ENCODE measurements at places on chromosomes 11 and 22.
A peak's percentile ranks its signal among the peaks of the same experiment; 100 is the strongest.

DNA sequence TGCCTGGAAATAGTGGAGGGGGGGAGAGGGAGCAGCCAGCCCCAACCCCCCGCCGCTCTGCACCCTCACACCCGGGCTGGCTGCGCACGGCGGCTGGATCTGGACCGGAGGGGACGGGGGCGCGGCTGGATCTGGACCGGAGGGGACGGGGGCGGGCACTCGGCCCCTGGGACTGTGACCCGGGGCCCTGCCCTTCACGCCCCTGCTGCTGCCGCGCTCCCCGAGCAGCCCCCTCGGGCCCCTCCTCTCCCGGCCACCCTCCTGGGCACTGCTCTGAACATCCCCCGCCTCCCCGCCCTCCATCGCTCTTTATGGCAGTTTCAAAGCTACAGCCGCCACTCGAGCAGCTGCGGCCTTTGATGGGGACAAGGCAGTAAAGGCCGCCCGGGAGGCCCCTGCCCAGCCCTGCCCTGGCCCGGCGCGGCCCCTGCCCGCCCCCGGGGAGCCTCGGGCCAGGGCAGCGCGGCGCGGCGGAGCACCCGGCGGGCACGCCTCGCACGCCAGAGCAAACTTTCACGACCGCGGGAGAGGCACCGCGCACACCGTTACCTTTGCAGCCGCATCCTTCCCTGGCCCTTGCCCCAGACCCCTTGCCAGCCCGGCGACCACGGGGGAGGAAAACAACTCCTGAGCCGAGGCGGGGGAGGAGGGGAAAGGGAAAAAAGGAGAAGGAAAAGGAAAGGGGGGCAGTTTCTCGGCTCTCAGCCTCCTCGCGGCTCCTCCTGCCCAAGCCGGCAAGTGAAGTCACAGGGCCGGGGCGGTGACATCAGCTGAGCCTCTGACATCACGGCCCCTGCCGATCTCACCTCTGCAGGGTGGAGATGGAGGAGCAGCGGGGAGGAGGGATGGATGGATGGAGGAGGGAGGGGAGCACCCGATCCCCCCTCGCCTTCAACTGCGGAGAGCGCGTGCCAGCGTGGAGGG lies 13.1 kb upstream of the TCF20 start:
- no peak for DNase-seq

DNA sequence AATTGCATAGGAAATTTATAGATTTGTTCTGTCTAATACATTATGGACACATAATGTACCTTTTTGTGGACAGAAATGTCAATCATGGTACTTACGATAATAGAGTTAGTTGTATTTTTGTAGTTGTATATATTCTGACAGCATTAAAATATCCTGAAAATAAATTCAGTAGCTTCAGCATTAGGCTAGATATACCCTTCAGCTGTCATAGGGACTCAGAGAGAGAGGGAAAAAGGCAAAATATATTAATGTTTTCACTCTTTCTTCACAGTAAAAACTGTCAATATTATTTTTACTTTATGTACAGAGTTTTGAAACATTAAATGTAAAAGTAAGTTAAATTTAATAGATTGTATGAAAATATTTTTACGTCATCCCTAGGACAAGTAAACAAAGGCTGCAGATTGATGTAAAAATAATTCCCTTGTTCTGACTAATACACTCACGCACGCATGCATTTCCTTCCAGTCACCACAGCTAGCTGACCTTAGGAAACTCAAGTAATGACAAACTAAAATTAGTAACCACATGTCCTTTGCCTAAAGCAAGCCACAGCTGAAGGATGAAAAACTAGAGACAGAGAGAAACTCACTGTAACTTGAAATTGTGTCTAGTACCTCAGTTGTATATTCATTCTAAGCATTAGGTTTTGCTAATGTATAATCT lies 104.7 kb upstream of the CARD18 start:
- peak; percentile 95 for DNase-seq

- no peak for DNase-seq
Observed at GRCh38 chr11:110056956-110057355, 36.2 kb upstream of the ZC3H12C start.

GRCh38 chr11:12810568-12810894 lies 136.3 kb downstream of the TEAD1 start:
- peak; percentile 21 for DNase-seq

GRCh38 chr11:3155216-3155615 lies 9.9 kb downstream of the OSBPL5 start:
- DNase-seq = no peak

DNA sequence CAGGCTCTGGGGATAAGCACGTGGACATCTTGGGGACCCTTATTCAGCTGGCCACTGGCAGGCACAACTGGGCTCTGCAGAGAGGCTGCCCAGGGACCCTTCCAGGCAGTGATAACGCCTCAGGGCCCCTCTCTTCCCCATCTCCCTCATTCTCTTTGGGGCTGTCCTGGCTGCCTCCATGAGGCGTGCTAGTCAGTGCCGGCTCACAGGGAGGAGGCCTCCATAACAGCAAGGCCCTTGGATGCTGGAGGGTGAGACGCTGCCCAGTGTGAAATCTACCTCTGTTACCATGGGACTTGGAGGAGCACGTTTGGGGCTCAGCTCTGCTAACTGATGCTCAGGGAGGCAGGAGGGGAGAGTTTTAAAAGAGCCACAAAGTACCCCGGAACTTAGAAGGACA lies 221.3 kb downstream of the CTTN start:
- no peak for DNase-seq

DNA sequence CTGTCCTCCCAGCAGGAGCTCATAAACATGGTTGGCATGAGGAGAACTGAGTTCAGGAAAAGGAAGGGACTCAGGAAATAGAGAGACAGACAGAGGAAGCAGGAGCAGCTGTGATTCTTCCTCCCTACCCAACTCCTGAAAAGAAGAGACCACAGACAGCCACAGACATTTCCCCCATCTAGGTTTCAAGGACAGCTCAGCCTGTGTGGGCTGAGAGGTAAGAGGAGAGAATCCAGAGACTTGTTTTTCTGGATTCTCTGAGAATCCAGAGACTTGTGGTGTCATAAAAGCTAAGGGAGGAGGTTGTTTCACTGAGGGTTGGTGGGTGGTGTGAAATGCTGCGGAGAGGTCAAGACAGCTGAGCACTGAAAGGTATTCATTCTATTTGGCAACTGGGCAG lies 19.0 kb upstream of the STK33 start:
- DNase-seq = no peak

- DNase-seq = peak; percentile 79
Observed at GRCh38 chr11:20035701-20036601, 124.3 kb downstream of the DBX1 start.
